ENCODE measurements at places on chromosomes 7 and 10.
A peak's percentile ranks its signal among the peaks of the same experiment; 100 is the strongest.

DNA sequence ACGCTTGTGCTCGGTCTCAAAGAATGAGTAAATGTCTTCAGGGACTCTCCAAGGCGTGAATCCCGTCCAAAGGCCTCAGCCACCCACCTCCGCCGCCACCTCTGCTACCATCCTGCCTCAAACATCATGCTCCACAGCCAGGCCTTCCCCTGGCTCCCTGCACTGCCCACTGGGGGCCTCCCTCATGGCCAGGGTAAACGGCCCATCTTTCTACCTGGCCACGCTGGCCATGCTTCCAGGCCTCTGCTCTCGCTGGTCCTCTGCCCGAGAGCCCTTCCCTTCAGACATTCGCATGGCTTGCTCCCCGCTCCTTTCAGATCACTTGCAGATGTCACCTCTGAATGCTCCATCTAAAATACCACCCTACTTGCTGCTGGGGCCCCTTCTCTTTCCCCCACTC lies 40.2 kb downstream of the ZNF783 start:
- DNase-seq = no peak

DNA sequence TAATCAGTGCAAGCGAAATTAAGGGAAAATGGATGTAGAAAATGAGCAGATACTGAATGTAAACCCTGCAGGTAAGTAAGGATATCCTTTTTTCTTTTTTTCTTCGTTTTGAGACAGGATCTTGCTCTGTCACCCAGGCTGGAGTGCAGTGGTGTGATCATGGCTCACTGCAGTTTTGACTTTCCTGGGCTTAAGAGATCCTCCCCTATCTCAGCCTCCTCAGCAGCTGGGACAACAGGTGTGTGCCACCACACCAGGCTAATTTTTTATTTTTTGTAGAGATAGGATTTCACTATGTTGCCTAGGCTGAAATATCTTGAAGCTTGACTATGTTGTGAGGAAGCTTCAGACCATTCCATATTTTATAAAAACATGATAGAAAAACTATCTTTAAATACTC lies 4.3 kb downstream of the PDCD4 start:
- no peak for DNase-seq

DNA sequence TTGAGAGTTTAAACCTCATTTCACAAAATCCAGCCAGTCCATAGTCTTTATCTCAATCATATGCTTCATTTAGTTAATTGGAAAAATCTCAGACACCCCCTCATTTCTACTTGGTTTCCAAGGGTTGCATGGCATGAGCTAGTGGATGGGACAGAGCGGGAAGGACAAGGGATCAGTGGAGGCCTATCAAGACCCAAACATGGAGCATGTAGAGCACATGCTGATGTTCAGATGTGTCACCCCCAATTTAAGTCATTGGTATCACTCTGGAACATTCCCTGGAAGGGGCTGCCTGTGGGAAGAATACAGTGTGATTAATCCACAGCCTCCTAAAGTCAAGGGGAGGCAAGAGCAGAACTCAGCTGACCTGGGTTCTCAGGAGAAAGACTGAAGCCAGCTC lies 2.3 kb downstream of the C10orf71 start:
- DNase-seq = no peak

- no peak for DNase-seq
Measured at GRCh38 chr10:119370972-119371703, 163.8 kb downstream of the GRK5 start.

DNA sequence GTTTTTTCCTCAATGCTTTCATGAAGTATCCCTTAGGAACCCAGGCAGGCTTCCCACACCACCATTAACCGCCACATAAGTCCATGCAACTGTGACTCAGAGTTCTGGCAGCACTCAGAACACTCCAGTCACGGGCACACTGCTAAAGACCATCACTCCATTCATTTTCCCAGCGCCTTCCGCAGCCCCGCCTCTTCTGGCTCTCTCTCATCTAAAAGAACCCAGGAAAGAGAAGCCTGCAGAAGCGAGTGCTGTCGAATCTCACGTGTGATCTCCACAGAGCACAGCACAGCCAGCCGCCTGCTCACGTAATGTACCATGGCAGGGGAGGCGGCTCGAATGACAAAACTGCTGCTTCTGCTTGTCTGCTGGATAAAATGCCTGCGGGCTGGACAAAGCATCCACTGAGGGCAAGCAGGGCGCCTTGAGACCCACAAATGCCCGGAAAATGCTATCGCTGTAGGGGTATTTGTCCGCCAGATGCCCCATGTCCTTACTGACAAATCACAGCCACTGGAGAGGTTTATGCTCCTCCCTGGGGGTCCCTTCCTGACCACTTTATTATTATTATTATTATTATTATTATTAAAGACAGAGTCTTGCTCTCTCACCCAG lies 1.8 kb downstream of the PSMG3 start:
- DNase-seq = no peak

GRCh38 chr7:42893346-42894240 lies 18.3 kb downstream of the C7orf25 start:
- peak; percentile 26 for DNase-seq

DNA sequence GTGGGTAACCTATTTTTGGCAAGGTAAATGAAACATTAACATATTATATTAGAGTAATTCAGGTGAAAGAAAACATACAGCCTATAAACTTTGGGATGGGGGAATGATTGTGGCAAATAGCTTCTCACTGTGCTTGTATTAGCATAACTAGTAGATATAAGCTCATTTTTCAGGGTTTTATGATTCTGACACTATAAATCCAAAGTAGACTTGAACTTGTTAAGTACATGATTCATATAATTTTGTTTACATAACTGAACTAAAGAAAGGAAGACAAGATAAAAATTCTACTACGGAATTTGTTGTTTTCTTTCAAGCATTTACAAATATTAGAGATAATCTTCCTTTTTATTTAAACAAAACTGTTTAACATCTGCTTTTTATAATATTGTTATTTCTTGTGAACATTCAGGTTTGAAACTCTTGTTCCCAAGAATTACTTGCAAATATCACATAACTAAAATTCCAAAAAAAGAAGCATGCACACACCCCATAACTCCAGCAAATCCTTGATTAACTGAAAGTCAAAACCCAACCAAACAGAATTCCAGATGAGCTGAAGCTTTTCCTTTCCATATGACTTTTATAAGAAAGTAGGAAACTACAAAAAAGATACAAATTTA lies 142.3 kb downstream of the JAZF1 start:
- DNase-seq = no peak

- DNase-seq = no peak
Measured at GRCh38 chr10:112000466-112000865, 183.1 kb downstream of the GPAM start.

- DNase-seq = no peak
Measured at GRCh38 chr7:4645246-4645645, 36.8 kb upstream of the FOXK1 start.

DNA sequence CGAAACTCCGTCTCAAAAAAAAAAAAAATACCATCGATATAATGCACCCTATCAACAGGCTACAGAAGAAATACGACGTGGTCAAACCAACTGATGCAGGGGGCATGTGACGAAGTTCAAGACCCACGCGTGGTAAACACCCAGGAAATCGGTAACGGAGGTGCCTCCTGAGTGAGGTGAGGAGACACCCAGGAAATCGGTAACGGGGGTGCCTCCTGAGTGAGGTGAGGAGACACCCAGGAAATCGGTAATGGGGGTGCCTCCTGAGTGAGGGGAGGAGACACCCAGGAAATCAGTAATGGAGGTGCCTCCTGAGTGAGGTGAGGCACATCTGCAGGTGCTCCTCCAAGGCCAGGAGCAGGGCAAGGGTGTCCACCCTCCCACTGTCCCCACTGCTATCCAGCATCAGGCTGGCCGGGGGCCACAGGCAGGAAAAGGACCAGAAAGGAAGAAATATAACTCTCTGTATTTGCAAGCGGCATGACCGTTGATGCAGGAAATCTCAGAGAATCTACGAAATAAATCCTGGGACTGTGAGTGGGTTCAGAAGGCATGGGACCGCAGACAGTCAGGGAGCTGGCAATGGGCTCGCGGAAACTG lies 10.7 kb upstream of the GPR146 start:
- no peak for DNase-seq

- no peak for DNase-seq
Measured at GRCh38 chr10:12201543-12201942, 5.6 kb downstream of the CDC123 start.

DNA sequence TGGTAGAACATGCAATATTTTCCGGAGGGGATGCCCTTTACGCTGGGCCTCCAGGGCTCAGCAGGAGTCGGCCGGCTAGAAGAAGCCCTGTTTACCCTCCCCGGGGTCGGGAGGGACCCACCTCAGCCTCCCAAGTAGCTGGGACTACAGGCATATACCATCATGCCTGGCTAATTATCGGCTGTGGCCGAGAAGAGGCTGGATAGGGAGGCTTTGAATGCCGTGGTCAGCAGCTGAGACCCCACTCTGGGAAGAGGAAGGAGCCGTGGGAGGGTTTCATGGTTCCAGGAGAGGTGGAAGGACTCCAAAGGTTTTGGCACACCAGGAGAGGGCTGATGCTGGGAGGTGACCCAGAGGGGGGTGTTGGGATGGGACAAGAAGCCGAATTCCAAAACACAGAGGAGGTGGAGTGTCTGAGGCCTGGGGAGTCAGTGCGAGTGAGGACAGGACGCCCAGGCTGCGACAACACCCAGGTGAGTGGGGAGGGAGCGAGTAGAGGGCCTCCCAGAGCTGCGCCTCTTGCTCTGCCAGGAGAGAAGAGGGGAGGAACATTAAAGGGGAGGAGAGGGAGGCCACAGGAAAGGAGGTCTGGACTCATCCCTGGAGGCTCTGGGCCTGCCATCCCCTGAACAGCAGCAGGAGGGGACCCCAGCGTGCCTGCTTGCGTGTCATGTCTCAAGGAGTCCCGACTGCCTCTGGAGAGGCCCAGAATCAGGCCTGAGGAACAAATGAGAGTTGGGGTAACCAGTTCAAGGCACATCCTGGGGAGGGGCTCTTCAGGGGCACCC lies 19.6 kb downstream of the GRID2IP start:
- no peak for DNase-seq

GRCh38 chr7:141844256-141844655 lies 3.0 kb upstream of the PRSS37 start:
- no peak for DNase-seq

DNA sequence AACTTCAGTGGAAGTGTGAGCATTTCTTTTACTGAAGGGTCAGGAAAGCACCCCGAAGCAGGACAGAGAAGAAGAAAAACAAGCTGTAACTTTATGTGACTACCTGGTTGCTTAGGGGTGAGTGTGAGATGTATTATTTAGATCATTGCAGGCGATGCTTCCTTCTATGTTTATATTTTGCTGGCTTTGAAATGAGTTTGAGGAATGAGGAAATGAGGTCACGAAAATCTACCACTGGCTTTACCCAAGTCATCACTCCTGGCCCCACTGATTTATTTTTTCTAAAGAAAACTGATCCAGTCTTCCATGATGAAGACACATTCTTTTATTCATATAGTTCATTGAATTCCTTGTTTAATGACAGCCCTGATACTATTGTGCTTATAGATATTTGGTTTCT lies 716.6 kb upstream of the FZD8 start:
- DNase-seq = no peak

DNA sequence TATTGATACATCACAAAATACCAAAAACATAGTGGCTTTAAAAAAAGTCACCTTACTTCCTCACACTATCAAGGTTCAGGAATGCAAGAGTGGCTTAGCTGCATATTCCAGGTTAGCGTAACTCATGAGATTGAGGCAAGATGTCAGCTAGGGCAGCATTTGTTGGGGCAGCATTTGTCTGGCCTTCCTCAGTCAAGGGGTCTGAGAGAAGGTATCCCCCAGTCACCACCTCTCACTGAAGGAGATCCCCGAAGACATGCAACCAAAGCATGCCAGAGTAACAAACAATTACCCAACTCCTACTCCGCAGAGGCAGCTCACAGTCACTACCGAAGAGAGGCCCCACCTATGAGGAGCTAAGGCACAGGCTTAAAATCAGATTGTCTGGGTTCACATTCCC lies 48.4 kb downstream of the C10orf71 start:
- no peak for DNase-seq
